GM13976 (cell line): ENCODE measurements at places on chromosomes 1 and 21.

DNA sequence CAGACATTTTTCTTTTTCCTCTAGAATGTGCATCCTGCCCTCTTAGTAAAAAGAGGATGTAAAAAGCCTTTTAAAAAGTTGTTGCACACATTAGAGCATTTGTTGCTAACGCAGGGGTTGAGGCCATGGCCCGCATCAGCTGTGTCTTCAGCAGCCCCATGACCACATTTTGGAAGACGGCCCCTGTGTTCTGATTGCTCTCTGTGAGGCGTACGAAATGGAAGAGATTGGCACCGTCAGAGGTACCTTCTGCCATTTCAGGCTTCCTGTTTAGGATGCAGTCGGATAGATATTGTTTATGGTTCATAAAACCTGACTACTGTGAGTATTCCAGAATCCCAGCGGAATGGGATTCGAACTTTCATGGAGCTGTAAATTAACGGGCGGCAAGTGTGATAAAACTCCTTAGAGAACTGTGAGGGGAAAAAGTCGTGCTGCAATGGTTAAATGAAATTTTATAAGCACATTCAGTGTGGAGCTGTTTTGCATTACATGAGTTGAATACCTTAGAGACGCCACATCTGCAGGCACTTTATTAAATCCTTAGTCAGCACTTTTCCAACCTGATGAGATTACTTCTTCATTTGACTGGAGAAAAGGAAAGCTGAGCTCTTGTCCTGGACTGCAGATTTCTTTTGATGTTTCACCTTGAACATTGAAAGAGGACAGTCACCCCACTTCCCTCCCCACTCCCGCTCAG lies 273.9 kb downstream of the TM2D1 start:
- no peak for DNase-seq

GRCh38 chr1:51488372-51489050 lies 30.6 kb downstream of the EPS15 start:
- no peak for DNase-seq

- DNase-seq: no peak
These were observed 4.6 kb downstream of the CD244 start for GRCh38 chr1:160858097-160858496.

DNA sequence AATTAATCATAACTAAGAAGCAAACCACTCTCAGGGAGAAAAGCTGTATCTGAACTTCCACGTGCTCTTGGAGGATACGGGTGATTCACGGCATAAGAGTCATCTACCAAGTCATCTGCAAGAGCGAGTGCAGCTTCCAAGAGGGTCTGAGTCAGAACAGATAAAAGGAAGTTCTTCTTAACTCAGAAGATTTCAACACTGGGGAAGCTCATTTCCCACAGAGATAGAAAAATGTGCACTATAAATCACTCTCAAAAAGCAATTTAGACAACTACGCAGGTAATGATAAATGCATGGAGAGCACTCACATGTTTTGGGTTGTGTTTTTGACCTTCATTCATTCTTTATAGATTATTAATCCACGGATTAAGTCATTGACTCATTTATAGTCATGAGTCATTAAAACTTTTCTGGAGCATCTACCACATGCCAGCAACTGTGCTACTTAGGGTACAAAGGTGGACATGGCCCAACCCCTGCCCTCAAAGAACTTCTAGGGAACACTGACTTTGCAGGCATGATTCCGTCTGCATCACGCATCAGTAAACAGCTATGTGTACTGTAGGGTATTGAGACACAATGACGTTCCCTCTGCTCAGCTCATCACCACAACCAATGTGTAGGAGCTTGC lies 20.8 kb downstream of the KCNJ15 start:
- DNase-seq: no peak

GRCh38 chr1:96253246-96254035 lies 468.1 kb upstream of the PTBP2 start:
- no peak for DNase-seq

DNA sequence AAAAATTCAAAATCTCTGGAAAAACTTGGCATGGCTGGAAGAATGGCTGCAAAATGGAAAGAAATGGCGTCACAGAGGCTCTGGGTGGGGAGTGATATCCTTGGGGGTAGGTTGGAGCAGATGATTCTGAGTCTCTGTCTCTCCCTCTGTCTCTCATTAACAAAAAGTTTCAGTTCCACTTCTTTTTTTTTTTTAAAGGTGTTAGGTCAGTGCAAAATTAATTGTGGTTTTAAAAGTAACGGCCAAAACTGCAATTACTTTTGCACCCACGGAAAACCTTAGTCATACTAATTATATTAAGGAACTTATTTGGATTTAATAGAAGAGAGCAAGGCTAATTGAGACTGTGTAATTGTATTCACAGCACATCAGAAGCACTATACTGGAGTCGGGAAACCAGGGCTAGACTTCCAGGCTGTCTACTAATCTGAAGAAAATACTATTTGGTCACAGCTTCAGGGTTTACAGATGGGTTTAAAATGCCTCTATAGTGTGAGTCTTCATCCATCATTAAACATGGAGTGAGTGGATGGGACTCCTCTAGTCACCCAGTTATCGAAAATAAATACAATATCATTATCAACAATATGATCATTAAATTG lies 289.1 kb upstream of the PLD5 start:
- DNase-seq: peak; percentile 30

DNA sequence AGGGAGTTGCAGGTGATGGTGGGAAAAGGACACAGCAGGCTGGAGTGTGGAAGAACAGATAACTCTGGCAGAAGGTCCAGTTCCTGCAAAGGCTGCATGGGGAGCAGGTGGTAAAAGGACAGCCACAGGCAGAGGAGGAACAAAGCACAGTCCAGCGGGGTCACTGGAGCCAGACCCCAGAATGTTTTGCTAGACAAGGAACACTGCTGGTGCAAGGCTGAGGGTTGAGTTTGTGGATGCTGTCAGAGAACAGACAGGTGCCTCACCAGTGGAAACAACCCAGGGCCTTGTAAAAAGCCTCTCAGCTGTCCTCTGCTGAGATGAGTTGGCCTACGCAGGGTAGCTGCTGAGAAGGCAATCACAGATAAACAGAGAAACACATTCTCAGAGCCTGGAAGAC lies 101.7 kb downstream of the SSBP3 start:
- DNase-seq: no peak

DNA sequence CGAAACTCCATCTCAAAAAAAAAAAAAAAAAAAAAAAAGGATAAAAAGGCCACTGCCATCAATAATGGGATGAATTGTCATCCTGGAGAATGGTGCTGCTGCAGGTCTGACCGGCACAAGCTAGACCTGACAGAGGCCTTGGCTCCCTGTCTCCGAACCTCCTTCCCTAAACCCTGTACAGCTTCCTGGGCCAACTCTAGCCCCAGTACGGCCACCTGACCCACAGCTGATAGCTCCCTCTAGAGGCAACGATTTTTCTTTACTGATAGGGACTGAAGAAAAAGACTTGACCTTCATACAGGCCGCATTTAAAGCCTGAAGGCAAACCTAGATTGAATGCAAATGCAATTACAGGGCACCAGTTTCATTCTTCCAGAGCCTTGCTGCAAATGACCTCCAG lies 30.7 kb downstream of the NOL9 start:
- DNase-seq: peak; percentile 56

DNA sequence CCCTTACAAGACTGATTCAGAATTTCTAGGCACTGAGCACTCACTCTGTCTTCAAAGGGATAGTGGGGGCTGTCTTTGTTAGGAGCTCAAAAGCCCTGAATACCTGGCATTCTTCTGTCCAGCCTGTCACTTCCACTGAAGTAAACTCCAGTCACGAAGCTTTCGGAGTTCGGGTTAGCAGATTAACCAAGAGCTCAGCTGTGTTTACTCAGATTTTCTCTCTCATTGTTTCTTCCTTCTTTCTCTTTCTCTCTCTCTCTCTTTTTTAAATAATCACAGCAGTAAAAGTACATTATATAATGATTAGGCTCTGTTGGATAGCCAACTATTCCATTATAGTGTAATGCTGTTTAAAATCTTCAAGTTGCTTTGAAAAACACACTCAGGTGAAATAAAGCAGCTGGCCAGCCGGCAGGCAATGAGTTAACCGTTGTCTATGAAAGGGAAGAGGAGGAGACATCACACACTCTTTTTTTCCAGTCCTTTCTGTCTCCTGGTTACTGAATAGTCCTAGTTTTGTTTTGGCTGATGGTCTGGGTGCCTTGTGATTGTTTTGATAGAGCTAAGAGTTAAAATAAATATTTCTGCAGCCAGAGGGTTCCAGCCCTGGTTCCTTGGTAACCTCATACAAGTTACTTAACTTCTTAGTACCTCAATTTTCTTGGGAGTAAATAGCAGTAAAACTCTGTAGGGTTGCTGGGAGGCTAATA lies 89.8 kb downstream of the ADSS2 start:
- no peak for DNase-seq
